Lung (tissue), 17 donors: ENCODE measurements at places on chromosomes 2 and 18. TPM values are rescaled to one million over a fixed set of nuclear protein-coding genes. Genes with fewer than 3 reads are reported as not detected.

Gene CFAP65
- total RNA-seq: 16.5 TPM

DNA sequence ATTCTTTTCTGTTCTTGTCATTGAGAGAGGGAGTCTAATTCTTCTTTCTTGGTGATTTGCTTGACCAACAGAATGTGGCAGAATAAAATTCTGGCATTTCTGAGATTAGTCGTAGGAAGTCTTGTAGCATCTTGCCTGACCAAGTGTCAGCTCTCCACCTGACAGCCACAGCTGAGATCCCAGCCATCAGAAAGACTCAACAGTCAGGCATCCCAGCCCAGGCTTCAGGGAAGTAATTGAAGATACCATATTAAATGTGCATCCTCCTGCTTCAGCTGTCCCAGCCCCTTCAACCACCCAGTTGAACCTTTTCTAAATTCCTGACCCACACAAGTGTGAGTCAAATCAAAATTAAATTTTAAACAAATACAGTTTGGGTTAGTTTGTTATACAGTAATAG, 208.3 kb downstream of the PIK3C3 start:
- no peaks in the 10 kb centered on the region for H3K36me3 ChIP-seq
- DNase-seq: no peak
- no peak overlapping the region for H3K4me3 ChIP-seq
- no peaks in the 10 kb centered on the region for H3K4me1 ChIP-seq

Gene NUP35
- 28.0 TPM for total RNA-seq

DNA sequence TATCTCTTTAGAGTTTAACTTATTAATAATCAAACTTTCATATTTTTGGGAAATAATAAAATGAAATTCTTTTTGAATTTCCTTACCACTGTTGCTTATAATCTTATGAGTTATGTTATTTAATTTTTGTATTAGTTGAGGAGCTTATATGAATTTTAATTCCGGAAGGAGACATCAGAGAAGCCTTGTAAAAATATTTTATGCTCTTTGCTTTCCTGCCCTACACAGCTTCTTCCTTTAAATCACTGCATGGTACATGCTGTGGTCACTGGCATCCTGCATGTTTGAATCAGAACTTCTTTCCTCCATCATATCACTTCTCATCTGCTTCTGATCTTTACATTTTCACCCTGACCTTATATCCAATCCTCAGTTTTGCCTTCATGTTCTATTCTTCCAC, 266.7 kb upstream of the ZSWIM2 start:
- DNase-seq: no peak
- no peaks in the 10 kb centered on the region for H3K4me1 ChIP-seq
- no peak overlapping the region for H3K27ac ChIP-seq

GRCh38 chr2:181121996-181122395, 141.6 kb downstream of the UBE2E3 start:
- DNase-seq: peak; percentile 3
- no peaks in the 10 kb centered on the region for H3K4me1 ChIP-seq
- H3K27ac ChIP-seq: no peak overlapping the region
- no peaks in the 10 kb centered on the region for H3K36me3 ChIP-seq
- no peak overlapping the region for H3K4me3 ChIP-seq
- no peaks in the 10 kb centered on the region for H3K27me3 ChIP-seq

DNA sequence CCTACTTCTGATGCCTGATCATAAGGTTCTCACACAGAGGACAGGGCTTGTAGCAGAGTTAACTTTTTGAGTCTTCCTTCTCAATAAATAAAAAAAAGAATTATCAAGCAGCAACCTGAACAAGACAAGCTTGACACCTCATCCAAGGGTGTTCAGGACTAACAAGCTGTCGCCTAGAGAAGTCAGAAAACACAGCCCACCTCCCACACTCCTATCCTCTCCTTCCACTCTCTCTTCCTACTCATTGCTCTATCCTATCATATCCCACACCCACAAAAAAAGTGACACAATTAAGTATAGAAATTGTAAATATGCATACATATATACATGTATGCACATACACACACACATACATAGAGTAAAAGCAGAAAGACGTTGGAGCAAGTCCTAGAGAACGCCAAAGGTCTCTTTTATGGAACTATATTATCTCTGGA, 5.4 kb downstream of the NBAS start:
- no peak overlapping the region for H3K4me3 ChIP-seq
- no peak overlapping the region for H3K27ac ChIP-seq
- no peaks in the 10 kb centered on the region for H3K4me1 ChIP-seq
- H3K36me3 ChIP-seq: no peaks in the 10 kb centered on the region
- no peaks in the 10 kb centered on the region for H3K27me3 ChIP-seq

Gene PAX3
- total RNA-seq: not detected

Gene AUP1
- 102 TPM for total RNA-seq

DNA sequence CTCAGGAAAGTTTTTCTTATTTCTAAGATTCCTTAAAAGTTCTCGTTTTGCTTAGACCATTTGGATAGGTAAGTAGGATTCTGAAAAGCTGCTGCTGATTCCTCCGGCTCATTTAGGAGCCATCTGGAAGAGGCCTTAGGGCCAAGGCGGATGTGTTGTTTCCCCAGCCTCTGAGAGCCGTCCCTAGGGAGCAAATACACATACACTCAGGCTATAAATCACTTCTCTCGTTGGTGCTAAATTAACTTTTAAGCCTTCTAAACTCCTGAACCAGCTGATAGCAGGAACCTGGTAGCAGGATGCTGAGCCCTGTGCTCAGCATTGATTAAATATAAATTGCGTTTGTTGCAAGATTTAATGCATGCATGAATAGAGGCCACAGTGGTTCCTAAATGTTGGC, 109.8 kb downstream of the ADCYAP1 start:
- H3K27ac ChIP-seq: no peak overlapping the region
- peaks cover 17% of the 10 kb centered on the region for H3K4me1 ChIP-seq
- no peaks in the 10 kb centered on the region for H3K27me3 ChIP-seq
- no peak overlapping the region for H3K4me3 ChIP-seq

DNA sequence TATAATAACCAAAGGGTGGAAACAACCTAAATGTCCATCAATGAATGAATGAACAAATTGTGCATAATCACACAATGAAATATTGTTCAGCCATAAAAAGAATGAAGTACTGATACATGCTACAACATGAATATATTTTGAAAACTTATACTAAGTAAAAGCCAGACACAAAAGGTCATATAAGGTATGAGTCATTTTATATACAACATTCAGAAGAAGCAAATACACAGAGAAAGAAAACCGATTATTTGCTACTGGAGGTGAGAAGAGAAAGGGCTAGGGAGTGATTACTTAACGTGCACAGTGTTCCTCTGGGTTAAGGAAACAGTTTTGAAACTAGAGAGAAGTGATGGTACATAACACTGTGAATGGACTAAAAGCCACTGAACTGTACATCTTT, 105.3 kb downstream of the GORASP2 start:
- no peak overlapping the region for H3K4me3 ChIP-seq
- H3K27me3 ChIP-seq: no peaks in the 10 kb centered on the region
- H3K4me1 ChIP-seq: no peaks in the 10 kb centered on the region
- no peak overlapping the region for H3K27ac ChIP-seq
- DNase-seq: no peak
- peaks cover 12% of the 10 kb centered on the region for H3K36me3 ChIP-seq

GRCh38 chr2:70141902-70142589, 48.8 kb downstream of the C2orf42 start:
- H3K27me3 ChIP-seq: no peaks in the 10 kb centered on the region
- H3K4me3 ChIP-seq: peak overlapping the region; percentile 58
- peaks cover 6% of the 10 kb centered on the region for H3K4me1 ChIP-seq
- H3K36me3 ChIP-seq: no peaks in the 10 kb centered on the region
- DNase-seq: no peak

Gene SRD5A2
- 5.3 TPM for total RNA-seq

DNA sequence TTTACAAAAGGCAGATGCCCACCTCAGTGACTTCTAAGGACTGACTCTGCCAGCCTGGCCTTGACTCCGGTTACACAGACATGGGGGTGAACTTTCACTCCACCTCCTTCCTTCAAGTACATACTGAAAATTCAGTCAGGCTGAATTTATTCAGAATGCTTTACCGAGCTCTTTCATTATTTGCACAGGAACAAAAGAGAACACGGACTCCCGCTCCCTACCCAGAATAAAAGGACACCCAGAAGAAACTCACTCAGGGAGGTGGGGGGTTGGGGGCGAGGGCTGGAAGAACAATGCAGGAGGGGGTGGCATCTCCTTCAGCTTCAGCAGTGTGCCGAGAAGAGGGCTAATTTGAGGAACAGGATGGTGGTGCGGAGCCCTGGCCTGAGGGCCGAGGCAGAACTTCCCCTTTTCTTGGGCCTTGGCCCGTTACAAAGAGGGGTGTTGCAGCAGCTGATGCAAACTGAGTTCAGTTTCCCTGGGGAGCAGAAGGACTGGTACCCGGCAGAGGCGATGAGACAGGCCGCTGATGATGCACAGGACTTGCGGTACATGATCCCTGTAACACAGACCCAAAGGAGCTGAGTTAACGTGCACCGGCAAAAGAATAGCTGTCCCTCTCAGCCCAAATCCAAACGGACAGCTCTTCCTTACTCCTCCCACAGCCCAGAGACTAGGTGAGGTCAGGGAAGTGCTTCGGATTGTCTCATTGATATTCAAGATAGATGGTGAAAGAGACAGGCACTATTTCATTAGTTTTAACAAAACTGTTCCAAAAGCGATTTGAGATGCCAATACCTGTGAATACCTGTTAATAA, 24.1 kb downstream of the LYPD1 start:
- H3K27me3 ChIP-seq: no peaks in the 10 kb centered on the region
- peaks cover 6% of the 10 kb centered on the region for H3K4me1 ChIP-seq
- H3K4me3 ChIP-seq: no peak overlapping the region
- DNase-seq: no peak

DNA sequence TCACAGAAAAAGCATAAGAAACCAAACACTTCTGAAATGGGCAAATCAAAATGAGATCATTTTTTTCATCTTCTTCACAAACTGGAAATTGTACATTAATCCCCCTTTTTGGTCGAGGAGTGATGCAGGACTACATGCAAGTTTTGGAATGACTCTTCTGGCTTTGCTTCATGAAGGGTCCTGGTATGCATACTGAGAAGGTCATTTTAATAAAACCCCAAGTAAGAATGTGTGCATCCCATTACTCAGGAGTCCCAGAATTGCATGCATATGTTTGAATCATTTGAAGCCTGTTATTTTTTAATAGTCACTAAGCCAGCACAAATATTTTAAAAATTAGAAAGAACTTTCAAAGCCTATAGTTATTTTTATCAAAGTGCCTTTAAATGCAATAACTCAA, 16.7 kb upstream of the EHBP1 start:
- H3K27ac ChIP-seq: no peak overlapping the region
- H3K4me3 ChIP-seq: no peak overlapping the region
- H3K36me3 ChIP-seq: no peaks in the 10 kb centered on the region
- H3K4me1 ChIP-seq: no peaks in the 10 kb centered on the region
- DNase-seq: no peak
- H3K27me3 ChIP-seq: no peaks in the 10 kb centered on the region

DNA sequence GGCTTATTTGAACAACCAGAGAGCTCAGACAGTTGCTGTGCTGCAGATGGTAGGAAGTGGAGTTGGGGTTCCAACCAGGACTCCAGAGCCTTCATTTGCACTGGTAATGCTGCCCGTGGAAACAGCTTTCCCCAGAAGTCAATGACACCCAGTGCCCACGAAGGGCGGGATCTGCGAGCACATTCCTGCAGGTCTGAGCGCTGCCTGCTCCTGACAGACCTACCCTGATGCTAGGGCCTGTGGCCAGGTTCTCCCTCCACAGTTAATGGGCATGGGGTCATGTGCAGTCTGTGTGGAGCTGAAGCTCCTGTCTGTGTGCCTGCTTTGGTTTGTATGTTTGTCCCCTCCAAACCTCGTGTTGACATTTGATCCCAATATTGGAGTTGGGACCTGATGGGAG, 299.0 kb upstream of the HS6ST1 start:
- H3K4me3 ChIP-seq: no peak overlapping the region
- H3K27ac ChIP-seq: no peak overlapping the region
- no peak for DNase-seq
- H3K4me1 ChIP-seq: no peaks in the 10 kb centered on the region
- no peaks in the 10 kb centered on the region for H3K36me3 ChIP-seq
- no peaks in the 10 kb centered on the region for H3K27me3 ChIP-seq

DNA sequence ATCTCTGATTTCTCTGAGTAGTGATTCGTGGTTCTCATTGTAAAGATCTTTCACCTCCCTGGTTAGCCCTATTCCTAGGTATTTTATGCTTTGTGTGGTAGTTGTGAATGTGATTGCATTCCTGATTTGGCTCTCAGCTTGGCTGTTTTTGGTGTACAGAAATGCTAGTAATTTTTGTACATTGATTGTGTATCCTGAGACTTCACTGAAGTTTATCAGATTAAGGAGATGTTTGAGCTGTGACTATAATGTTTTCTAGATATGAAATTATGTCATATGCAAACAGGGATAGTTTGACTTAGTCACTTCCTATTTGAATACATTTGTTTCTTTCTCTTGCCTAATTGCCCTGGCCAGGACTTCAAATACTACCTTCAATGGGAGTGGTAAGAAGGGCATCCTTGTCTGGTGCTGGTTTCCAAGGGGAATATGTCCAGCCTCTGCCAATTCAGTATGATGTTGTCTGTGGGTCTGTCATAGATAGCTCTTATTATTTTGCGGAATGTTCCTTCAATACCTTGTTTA, 251.9 kb upstream of the ZNF804A start:
- H3K4me3 ChIP-seq: no peak overlapping the region
- no peak for DNase-seq
- H3K27me3 ChIP-seq: no peaks in the 10 kb centered on the region
- H3K4me1 ChIP-seq: no peaks in the 10 kb centered on the region

Gene NOL4
- 3.1 TPM for total RNA-seq

DNA sequence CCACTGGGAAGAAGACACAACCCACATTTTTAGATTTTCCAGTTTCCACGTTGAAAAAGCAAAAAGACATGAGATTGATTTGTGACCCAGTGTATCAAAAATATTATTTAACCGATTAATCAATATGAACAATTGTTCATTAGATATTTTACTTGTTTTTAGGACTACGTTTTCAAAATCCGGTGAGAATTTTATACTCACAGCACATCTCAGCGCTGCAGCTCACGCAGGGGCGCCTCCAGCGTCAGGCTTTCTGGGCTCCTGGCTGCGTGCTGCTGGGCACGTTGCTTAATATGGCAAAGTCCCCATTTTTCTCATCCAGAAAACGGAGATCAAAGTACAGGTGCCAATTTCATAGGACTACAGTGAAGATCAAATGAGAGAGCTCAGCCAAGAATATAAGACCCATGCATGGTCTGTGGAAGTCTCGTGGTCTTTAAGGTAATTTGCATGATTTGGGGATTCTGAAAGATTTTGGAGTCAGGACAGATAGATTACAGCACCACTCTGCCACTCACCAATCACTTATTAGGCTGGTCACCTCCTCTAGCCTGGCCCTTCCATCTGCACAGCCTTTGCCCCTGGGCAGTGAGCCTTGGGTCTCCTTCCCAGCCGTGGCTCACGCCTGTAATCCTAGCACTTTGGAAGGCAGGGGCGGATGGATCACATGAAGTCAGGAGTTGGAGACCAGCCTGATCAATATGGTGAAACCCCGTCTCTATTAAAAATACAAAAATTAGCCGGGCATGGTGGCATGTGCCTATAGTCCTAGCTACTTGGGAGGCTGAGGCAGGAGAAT, 36.2 kb downstream of the PTPN18 start:
- H3K4me1 ChIP-seq: peaks cover 7% of the 10 kb centered on the region
- peak overlapping the region; percentile 76 for H3K4me3 ChIP-seq
- no peaks in the 10 kb centered on the region for H3K36me3 ChIP-seq
